Activated T-cell treated with anti-CD3 and anti-CD28 coated beads, Interleukin-2, amount 50 U/mL, for 4 hours (primary cell): ENCODE measurements at places on chromosomes 7 and 10.

- no peak for DNase-seq
These were observed 25.2 kb downstream of the ZNF117 start for GRCh38 chr7:64965594-64965993.

- no peak for DNase-seq
These were observed 34.1 kb downstream of the ACADSB start for GRCh38 chr10:123042708-123043408.

GRCh38 chr7:147245274-147245673 lies 1128.7 kb downstream of the CNTNAP2 start:
- no peak for DNase-seq

GRCh38 chr10:34854147-34854601 lies 39.1 kb upstream of the PARD3 start:
- no peak for DNase-seq

DNA sequence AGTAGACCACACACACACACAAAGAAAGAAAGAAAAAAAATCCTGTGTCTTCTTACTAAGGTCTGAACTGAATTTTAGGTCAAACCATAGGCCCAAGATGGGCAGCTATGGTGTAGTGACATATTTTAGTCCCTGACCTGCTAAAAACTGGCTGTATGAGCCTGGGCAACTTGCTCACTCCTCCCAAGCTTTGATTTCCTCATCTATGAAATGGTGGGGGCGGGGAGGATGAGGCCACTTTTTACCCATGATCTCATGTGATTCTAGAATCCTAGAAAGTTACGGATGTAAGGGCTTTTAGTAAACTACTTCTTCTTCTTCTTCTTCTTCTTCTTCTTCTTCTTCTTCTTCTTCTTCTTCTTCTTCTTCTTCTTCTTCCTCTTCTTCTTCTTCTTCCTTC lies 6.1 kb upstream of the CCL24 start:
- no peak for DNase-seq

GRCh38 chr7:106757846-106758245 lies 96.9 kb upstream of the CCDC71L start:
- DNase-seq = no peak

- no peak for DNase-seq
These were observed 98.1 kb downstream of the DPY19L1 start for GRCh38 chr7:34939175-34939574.

- no peak for DNase-seq
These were observed 38.7 kb upstream of the DLG5 start for GRCh38 chr10:77965294-77965693.

DNA sequence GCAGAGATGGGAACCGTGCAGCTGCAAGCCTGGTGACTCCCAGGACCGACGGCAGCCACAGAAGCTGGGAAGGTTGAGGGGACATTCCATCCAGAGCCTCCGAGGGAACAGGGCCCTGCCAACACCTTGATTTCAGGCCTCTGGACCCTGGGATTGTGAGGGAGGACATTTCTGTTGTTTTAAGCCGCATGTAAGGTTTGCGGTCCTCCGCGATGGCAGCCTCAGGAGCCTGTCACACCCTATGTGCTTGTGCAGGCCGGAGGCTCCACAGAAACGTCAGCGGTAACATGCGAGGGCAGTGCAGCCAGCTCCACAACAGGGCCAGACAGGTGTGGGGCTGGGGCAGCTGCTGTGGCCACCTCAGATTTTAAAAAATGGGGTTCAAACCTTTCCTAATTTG lies 144.7 kb upstream of the SHH start:
- no peak for DNase-seq

- DNase-seq = no peak
These were observed 83.7 kb downstream of the C10orf105 start for GRCh38 chr10:71635867-71636266.

DNA sequence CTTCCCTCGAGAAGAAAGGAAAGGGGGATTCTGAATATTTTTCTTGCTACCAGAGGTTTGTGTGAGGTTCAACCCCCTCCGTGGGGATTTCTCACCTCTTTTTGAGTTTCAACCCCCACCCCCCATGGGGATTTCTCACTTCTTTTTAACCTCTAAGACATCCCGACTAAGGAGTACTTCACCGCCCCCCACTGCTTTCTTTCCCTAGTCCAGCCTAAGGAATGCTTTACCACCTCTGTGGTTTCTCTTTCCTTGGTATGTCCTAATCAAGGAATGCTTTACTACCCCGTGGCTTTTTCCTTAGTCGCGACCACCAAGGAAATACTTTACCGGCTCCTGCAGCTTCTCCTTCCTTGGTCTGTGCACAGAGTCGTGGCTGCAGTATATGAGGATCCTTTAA lies 149.4 kb downstream of the LYZL1 start:
- DNase-seq = no peak

DNA sequence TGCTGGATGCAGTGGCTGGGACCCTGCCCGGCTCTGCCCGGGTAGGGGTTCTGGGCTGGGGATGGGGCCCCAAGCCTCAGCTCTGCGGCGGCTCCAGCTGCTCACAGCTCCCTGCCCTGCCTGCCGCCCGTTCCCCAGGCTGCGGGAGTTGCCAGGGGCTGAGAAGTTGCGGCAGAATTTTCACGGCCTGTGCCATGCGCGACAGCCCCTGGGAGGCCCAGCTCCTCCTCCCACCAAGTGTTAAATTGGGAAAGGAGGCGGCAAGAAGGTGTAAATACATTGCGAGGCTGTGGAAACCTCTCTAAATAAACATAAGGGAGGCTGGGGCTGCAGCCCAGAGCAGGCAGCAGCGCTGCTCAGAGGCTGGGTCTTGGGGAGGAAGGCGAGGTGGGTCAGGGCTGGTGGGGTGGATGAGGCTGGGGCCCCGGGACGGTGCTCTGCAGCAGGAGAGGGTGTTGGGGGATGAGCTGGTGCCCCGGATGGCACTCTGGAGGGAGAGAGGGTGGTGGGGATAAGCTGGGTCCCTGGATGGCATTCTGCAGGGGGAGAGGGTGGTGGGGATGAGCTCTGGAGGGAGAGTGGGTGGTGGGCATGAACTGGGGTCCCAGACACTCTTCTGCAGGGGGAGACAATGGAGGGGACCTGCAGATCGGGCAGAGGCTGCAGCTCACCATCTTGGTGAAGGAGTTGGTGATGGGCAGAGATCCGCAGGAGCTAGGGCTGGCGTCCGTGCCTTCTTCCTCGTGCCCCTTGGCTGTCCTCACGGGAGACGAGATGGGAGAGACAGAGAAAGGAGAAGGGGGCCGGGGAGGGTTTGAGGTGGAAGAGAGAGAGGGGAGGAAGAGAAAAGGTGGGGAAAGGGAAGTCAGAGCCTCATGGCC lies 85.5 kb upstream of the GNA12 start:
- peak; percentile 1 for DNase-seq

- no peak for DNase-seq
These were observed 20.0 kb downstream of the RBM17 start for GRCh38 chr10:6108631-6109443.

DNA sequence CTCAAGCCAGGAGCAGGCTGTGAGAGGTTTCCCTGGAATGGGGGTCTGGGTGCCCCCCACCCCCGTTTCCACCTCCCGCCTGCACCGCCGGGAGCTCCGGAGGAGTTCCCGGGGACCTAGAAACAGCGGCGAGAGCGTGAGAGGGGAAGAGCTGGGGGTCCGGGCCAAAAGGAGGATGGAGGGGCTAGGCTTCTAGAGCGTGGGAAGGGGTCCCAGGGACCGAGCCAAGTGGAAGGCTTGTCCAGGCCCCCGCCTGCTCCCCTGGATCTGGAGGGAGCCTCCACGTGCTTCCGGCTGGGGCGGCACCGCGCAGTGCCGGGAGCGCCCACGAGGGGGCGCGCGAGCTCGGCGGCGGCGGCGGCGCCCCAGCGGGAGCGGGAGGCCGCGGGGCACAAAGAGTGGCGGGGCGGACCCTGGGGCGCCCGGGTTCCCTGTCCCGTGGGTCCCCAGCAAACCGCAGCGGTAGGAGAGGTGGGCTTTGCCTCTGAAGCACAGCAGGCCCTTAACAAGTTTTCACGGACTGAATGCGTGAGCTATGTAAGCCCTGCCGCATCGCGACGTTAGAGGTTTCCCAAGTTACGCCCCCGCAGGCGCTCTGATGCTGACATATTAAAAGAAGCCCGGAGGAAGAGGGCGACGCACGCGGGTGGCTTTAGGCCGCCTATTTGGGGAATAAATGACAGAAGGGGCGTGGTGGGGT lies 104.4 kb upstream of the LRRC4 start:
- DNase-seq = peak; percentile 64

DNA sequence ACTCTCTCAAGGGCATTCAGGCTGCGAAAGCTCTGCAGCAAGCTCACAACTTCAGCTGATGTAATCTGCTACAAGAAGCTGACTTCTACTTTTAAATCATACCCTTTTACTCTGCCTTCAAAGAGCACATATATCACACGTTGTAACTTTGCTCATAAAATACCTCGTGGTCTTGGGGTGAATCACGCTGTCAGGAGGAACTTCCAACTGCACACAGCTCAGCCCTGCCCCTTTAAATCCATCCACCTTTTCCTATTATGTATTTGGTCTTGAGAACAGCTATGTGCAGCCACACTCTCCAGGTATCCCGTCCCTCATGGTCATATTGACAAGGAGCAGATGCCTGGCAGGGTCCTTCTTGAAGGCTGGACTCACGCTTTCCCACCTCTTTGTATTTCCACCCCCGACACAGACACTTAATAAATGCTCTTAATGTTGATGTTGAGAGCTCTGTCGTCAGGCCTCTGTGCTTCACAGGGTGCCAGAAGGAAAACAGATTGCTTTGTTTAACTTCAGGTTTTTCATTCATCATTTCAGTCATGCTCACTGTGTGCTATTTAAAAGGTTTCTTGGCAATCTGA lies 47.6 kb downstream of the ICA1 start:
- DNase-seq = no peak

GRCh38 chr7:35555386-35555785 lies 139.5 kb downstream of the HERPUD2 start:
- no peak for DNase-seq

- no peak for DNase-seq
These were observed 44.8 kb upstream of the ADO start for GRCh38 chr10:62759599-62760175.

GRCh38 chr7:142880876-142881505 lies 4.6 kb downstream of the TRPV6 start:
- DNase-seq = peak; percentile 36

DNA sequence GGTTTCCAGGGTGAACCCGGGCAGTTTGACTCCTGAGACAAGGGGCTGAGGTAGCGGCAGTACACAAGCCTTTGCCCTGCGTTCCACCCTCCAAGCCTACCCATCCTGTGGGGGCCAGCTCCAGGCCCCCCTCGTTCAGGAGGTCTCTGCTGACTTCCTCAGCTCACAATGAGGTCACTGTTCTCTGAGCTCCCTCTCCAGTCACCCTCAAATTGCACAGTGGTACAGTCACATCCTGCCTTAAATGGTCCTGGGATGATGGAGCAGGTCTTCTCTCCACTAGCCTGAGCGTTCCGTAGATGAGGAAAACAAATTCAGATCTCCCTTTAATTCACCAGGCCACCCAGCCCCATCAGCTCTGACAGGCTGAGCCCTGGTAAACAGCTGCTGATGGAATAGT lies 90.2 kb downstream of the SH3PXD2A start:
- no peak for DNase-seq

DNA sequence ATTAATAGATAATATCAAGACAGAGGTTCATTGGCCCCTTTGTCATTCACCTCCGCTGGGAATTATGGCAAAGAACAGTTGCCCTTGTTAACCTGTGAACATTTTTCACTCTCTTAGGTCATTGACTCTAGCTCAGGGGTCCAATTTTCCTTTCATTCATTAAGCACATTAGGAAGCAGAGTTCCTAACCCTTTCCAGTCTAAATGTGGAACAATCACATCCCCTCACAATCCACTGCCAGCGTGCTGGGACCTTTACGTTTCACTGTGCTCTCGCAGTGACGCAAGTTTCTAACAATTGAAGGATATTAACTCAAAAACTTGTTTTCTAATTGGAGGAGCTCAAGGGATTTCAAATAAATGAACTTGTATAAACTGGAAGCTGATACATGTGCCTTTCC lies 79.3 kb upstream of the MEOX2 start:
- no peak for DNase-seq

GRCh38 chr10:103872137-103872931 lies 17.0 kb upstream of the SH3PXD2A start:
- no peak for DNase-seq

DNA sequence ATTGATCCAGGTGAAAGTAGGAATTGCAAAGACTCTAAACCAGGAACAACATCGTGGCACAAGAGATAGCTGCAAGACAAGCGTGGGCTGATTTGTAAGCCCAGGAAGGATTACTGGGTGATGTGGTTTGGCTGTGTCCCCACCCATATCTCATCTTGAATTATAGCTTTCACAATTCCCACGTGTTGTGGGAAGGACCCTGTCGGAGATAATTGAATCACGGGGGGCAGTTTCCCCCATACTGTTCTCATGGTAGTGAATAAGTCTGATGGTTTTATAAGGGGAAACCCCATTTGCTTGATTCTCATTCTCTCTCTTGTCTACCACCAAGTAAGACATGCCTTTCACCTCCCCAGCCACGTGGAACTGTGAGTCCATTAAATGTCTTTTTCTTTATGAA lies 59.5 kb downstream of the ST8SIA6 start:
- no peak for DNase-seq

GRCh38 chr7:22002726-22003125 lies 57.0 kb upstream of the CDCA7L start:
- no peak for DNase-seq

DNA sequence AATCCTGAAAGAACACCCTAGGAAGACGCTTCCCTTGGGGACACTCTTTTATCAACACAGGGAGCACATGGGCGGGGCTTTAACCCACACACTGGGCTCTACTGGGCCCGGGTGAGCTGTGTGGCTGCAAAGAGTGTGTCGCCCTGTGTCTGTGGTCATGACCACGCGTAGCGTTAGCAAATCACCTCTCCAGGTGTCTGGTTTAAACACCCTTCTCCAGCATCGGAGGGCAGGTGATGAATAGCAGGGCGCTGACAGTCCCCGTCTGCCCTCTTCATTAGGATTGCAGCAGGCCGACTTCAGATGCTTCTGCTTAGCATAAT lies 127.7 kb downstream of the ADARB2 start:
- no peak for DNase-seq

- DNase-seq = no peak
These were observed 97.8 kb downstream of the CHST15 start for GRCh38 chr10:123995461-123996131.

DNA sequence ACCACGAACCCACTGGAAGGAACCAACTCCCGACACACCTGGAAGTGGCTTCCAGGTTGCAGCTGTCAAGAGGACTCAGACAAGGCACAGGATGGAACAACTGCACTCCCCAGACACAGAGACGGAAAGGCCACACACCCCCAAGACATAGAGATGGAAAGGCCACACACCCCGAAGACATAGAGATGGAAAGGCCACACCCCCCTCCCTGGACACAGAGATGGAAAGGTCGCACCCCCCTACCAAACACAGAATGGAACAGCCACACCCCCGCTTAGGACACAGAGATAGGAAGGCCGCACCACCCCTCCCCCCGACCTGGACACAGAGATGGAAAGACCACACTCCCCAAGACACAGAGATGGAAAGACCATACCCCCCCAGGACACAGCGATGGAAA lies 7.6 kb downstream of the ZNF511 start:
- no peak for DNase-seq

- no peak for DNase-seq
These were observed 96.7 kb downstream of the HTR5A start for GRCh38 chr7:155166673-155167370.

- no peak for DNase-seq
These were observed 270.7 kb downstream of the ZNF33B start for GRCh38 chr10:42367532-42368230.
